Suppressor macrophage treated with lipopolysaccharide for 1 hour (primary cell): ENCODE measurements at places on chromosomes 2 and 18.

GRCh38 chr2:24871852-24872333, 48.1 kb downstream of the ADCY3 start:
- DNase-seq: no peak

DNA sequence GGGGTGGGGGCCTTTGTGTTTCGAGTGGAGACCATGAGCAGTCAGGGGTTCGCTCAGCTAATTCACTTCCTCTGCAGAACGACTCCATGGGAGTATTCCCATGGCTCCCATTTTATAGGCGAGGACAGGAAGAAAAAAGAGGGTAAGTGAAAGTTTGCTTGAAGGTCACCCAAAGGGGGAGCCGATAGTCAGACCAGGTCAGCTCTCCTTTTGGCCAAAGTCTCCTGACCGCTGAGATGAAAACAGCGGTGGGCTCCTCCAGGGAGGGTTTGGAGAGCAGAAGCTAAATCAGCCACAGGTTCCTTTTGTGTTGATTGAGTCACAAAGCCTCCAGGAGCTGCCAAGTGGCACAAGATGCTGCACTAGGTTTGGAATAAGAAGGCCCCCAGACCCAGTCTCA, 34.1 kb upstream of the CTAGE1 start:
- no peak for DNase-seq

GRCh38 chr2:231300020-231300721, 95.3 kb upstream of the B3GNT7 start:
- DNase-seq: peak; percentile 37

- DNase-seq: no peak
Observed at GRCh38 chr18:8634508-8634907, 25.3 kb downstream of the RAB12 start.

DNA sequence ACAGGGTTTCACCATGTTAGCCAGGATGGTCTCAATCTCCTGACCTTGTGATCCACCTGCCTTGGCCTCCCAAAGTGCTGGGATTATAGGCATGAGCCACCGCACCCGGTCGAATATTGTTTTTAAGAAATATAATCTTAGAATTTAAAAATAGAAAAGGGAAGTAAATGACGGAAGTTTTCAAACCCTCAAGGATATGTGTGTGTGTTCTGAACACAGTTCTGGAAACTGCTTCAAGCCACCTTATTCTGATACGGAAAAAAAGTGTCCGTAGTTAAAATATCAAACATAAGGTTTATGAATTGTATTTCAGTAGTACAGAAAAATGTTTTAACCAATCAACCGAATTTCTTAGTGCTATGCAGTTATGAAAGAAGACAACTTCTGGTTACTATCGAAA, 115.9 kb downstream of the UPP2 start:
- DNase-seq: peak; percentile 35

DNA sequence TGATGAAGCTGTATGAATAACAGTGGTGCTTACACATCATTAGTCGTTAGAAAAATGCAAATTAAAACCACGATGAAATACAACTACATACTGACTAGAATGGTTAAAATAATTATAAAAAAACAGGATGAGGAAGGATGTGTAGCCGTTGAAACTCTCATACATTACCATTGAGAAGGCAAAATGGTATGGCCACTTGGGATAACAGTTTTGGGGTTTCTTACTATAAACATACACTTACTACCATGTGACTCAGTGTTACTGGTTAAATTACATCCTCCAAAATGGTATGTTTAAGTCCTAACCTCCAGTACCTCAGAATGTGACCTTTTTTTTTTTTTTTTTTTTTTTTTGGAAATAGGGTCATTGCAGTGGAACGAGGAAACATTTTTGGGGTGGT, 58.4 kb downstream of the UBE2E3 start:
- no peak for DNase-seq

DNA sequence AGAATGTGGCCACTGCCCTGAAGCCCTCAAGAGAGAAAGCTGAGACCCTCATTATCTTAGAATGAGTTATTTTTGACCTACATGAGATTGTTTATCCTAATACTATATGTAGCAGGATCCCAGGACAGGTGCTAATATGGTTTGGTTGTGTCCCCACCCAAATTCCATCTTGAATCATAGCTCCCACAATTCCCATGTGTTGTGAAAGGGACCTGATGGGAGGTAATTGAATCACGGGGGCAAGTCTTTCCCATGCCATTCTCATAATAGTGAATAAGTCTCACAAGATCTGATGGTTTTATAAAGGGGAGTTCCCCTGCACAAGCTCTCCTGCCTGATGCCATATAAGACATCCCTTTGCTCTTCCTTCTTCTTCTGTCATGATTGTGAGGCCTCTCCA, 76.8 kb downstream of the CCBE1 start:
- no peak for DNase-seq

- DNase-seq: peak; percentile 54
Observed at GRCh38 chr2:177161741-177162460, 50.7 kb upstream of the HNRNPA3 start.

DNA sequence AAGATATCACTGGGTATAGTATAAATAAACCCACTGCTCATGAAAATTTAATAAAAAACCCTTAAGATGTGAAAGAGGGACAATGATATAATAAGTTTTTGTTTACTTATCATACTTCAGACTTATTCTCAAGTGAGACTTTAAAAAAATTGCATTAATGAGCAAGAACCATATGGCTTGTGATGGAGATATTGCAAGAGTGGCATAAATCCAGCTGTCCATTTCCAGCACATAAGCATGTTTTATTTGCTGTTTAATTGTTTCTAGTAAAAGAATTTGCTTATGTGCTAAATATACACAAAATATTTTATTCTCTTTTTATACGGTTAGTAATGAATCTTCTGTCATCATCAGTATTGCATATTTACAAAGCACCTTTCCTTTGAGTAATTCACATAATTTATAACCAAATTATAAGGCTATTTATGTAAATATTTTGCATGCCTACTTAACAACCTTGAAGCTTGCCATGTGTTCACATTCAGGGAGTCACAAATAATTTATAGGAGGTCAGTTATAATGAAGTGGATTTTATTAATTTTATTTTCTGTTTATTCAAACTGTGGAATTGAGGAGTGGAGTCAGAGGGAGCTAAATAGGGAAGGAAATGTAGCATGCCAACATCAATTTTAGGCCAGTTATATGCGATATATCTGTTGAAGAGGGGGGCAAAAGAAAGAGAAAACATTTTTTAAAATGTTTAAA, 318.5 kb upstream of the CWC22 start:
- DNase-seq: no peak

- no peak for DNase-seq
Observed at GRCh38 chr2:76870011-76870410, 652.2 kb downstream of the LRRTM4 start.

GRCh38 chr18:23583071-23583865, 3.0 kb downstream of the NPC1 start:
- no peak for DNase-seq
